ENCODE measurements at places on chromosomes 5 and 9. TPM values are rescaled to one million over a fixed set of nuclear protein-coding genes. Genes with fewer than 3 reads are reported as not detected.

DNA sequence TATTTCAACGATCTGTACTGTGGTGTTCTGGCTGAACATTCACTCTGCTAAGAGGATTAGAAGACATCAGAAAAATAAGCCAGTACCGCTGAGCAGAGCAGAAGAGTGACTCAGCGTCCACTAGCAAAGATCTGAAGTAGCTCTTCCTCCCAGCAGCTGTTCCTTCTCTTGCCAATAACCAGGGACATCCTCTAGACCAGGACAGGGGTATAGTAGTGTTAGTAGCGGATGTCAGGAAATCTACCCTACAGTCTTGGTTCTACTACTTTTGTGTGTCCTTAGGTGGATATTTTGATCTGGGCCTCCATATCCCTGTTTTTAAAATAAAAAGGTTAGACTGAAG lies 103.6 kb downstream of the TSSK1B start:
- no peak overlapping the region for H3K4me3 ChIP-seq
- H3K27ac ChIP-seq = no peak overlapping the region
- H3K27me3 ChIP-seq = no peaks in the 10 kb centered on the region
- H3K4me1 ChIP-seq = peaks cover 16% of the 10 kb centered on the region
- no peaks in the 10 kb centered on the region for H3K36me3 ChIP-seq

GABRA1 gene
- 0.48 TPM for total RNA-seq

CDC25C gene
- total RNA-seq = 15.0 TPM

DNA sequence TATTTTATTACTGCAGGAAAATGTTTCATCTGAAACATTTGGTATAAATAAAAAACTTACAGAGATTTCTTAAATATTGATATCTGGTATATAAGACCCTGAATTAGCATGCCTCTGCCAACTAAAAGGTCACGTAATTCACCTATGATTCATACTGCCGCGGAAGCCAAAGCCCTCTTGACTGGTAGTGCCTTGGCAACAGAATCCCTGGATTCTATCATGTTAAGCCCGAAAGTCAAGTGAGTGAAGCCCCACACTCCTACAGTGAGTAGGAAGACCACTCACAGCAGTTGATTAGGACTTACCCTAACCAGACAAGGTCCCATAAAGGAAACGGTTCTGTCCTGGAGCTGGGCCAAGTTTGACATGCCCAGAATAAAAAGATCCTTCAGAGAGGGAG lies 175.6 kb upstream of the NREP start:
- H3K36me3 ChIP-seq = no peaks in the 10 kb centered on the region
- no peak for DNase-seq
- H3K4me1 ChIP-seq = peaks cover 5% of the 10 kb centered on the region
- no peaks in the 10 kb centered on the region for H3K27me3 ChIP-seq
- H3K27ac ChIP-seq = no peak overlapping the region
- no peak overlapping the region for H3K4me3 ChIP-seq

GRXCR2 gene
- total RNA-seq = not detected

Measured in WTC11 (cell line).